ENCODE measurements at places on chromosomes 4 and X. TPM values are rescaled to one million over a fixed set of nuclear protein-coding genes. Genes with fewer than 3 reads are reported as not detected.
A peak's percentile ranks its signal among the peaks of the same experiment; 100 is the strongest.

The KCND1 gene
- 2.7 TPM for total RNA-seq

DNA sequence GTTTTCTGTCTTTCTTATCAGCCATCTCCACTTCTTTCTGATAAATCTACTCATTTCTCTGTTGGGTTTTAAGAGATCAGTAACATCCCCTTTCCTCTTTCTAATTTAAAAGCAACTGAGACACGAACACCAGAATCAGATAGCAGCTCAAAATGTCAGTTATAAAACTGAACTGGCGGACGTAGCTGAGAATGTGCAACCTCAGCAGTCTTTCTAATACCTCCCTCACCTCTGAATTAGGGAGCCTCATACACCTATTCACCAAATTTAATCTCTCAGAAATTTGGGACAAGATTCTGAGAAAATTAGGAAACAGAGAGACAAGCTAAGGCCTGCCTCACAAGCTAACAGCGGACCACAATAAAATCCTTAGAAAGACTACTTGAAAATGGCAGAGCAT is 52.0 kb upstream of the ACSL4 start:
- H3K36me3 ChIP-seq = no peaks in the 10 kb centered on the region
- H3K4me3 ChIP-seq = no peak overlapping the region
- no peak overlapping the region for H3K27ac ChIP-seq
- no peaks in the 10 kb centered on the region for H3K27me3 ChIP-seq

DNA sequence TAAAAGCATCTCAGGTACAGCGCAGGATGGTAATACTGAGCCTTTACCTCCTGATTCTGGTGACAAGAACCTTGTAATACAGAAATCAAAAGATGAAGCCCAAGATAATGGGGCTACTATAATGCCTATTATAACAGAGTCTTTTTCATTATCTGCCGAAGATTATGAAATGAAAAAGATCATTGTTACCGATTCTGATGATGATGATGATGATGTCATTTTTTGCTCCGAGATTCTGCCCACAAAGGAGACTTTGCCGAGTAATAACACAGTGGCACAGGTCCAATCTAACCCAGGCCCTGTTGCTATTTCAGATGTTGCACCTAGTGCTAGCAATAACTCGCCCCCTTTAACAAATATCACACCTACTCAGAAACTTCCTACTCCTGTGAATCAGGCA is 3.2 kb downstream of the ZBTB33 start:
- no peaks in the 10 kb centered on the region for H3K4me1 ChIP-seq
- no peaks in the 10 kb centered on the region for H3K27me3 ChIP-seq
- peaks cover 30% of the 10 kb centered on the region for H3K36me3 ChIP-seq
- DNase-seq = no peak
- no peak overlapping the region for H3K4me3 ChIP-seq
- H3K27ac ChIP-seq = no peak overlapping the region

DNA sequence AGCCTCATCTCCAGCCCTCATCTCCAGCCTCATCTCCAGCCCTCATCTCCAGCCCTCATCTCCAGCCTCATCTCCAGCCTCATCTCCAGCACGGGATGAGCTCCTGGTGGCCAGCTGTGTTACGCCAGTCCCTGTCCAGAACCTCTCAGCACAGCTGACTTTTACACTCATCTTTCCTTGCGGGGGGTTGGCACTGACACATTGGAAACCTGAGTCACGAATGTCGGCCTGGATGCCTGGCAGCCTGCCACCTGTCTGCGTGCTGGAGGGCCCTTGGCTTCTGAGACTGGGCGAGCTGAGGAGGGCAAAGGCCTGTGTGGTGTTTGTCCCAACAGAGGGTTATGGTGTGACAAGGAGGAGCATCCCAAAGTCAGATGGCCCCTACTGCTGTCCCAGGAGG is 66.1 kb upstream of the HGFAC start:
- DNase-seq = no peak
- H3K36me3 ChIP-seq = no peaks in the 10 kb centered on the region
- H3K4me1 ChIP-seq = peaks cover 31% of the 10 kb centered on the region
- no peaks in the 10 kb centered on the region for H3K27me3 ChIP-seq
- H3K27ac ChIP-seq = no peak overlapping the region

DNA sequence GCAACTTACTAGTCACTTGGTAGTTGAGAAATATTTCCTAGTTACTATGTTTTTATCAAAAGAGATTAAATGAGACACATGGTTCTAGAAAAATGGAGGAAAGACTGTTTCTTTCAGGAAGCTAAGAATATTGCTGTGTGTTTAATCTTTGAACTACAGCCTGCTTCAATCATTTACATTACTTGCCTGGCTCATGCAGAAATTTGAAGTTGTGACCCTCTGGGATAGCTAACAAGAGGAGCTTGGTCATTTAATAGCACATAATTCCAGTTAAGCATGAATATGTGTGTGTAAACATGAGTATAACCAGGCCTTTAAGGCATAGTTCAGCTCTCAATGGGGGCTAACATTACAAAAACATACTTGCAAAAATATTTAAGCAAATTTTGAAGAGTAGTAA is 44.6 kb upstream of the SLC25A4 start:
- H3K27ac ChIP-seq = no peak overlapping the region
- no peaks in the 10 kb centered on the region for H3K27me3 ChIP-seq
- DNase-seq = no peak
- no peaks in the 10 kb centered on the region for H3K4me1 ChIP-seq

DNA sequence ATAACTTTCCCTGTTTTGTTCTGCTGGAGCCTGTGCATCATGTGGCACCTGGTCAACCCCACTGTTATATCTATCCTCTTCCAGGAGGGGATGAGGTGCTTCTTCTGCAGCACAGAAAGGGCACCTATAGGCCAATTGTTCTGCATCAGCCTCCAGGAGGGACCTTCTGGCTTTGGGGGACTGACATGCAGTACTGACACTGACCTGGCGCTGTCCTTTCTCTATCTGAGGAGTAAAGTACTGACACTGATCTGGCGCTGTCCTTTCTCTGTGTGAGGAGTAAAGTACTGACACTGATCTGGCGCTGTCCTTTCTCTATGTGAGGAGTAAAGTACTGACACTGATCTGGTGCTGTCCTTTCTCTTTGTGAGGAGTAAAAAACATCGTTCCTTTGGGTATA is 498.4 kb downstream of the PACRGL start:
- no peak overlapping the region for H3K27ac ChIP-seq
- H3K4me3 ChIP-seq = no peak overlapping the region
- H3K27me3 ChIP-seq = no peaks in the 10 kb centered on the region
- no peaks in the 10 kb centered on the region for H3K4me1 ChIP-seq
- no peak for DNase-seq
- H3K36me3 ChIP-seq = no peaks in the 10 kb centered on the region

The TCEAL6 gene
- total RNA-seq = not detected

DNA sequence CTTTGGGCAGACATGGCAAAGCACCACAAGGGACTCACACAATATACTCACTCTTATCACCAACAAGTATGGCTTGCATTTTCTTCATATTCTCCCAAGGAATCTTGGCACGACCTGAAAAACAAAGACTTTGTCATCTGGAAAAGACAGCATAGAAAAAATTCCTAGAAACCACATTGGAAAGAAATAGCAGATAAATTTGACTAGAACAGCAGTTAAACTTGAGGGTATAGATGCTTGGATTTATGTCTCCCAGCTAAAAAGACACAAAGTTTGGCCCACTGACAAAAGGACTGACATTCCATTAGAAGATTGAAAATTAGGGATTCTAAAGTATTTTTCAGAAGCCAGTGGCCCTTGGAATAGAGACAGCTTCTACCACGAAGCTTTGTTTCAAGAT is 6.9 kb upstream of the VEGFC start:
- no peak overlapping the region for H3K27ac ChIP-seq
- H3K27me3 ChIP-seq = no peaks in the 10 kb centered on the region
- no peaks in the 10 kb centered on the region for H3K36me3 ChIP-seq
- H3K4me3 ChIP-seq = no peak overlapping the region
- H3K4me1 ChIP-seq = no peaks in the 10 kb centered on the region

DNA sequence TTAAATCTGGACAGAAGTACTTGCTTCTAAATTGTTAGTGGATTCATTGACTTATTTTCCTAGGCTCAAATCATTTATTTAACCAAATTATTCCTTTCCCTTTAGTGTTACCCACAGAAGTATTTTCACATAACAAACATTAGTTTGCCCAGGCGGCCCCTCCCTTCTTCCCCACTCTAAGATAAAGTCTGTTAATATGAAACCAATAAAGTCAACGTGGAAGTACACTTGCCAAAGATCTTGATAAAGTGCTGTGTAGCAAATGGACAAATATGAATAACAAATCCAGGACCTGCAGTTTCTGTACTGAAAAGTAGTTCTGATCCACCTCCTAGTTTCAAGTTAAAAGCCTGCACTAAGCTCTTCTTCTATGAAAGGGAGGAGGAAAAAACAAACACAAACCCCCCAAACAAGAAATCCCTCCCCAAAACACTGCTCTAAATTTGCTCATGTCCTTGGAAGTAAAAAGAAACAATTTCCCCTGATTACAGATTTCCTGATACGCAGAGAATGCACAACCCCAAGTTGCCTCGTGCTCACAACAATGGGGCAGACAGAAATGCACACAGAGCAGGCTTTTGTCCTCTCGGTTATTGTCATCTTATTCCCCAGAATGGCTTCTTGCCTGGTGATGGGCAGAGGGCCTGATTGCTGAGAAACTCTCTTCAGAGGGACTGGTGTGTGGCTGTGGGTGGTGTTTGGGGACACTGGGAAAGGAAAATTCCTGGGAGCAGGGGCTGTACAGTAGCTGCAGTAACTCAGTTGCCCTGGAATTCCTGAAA is 23.2 kb downstream of the TMSB4X start:
- H3K36me3 ChIP-seq = no peaks in the 10 kb centered on the region
- DNase-seq = no peak
- peaks cover 3% of the 10 kb centered on the region for H3K27me3 ChIP-seq
- peak overlapping the region; percentile 81 for H3K27ac ChIP-seq

The PABPC5 gene
- 3.1 TPM for total RNA-seq

- H3K36me3 ChIP-seq = no peaks in the 10 kb centered on the region
- no peak for DNase-seq
- H3K4me3 ChIP-seq = no peak overlapping the region
- H3K27ac ChIP-seq = no peak overlapping the region
These were observed 485.6 kb upstream of the GALNT7 start for GRCh38 chr4:172683021-172683420.

DNA sequence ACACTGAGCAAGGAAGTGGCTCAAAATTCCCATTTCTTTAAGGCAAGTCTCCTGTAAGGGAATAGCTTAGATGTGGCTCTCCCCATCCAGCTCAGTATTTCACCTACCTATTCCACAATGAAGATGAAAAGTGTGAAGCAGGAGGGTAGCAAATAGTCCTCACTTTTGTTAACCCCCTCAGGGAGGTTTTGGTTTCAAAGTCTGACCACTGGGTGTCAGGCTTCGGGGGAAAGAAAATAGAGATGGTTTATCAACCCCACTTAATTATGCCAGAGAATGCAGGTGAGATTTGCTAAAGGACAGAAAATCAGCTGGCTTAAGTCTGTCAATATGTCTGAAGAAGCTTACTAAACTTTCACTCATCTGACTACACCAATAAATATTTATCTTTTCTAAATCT is 69.5 kb downstream of the DHX15 start:
- H3K4me3 ChIP-seq = no peak overlapping the region
- no peaks in the 10 kb centered on the region for H3K27me3 ChIP-seq
- peaks cover 6% of the 10 kb centered on the region for H3K36me3 ChIP-seq
- no peak overlapping the region for H3K27ac ChIP-seq
- H3K4me1 ChIP-seq = no peaks in the 10 kb centered on the region

- H3K4me3 ChIP-seq = peak overlapping the region; percentile 58
- peaks cover 69% of the 10 kb centered on the region for H3K4me1 ChIP-seq
- peak overlapping the region; percentile 86 for H3K27ac ChIP-seq
- no peak for DNase-seq
- H3K36me3 ChIP-seq = peaks cover 14% of the 10 kb centered on the region
These were observed 658 bp downstream of the SH3TC1 start for GRCh38 chr4:8199594-8200301.

The HMGN5 gene
- total RNA-seq = 3.9 TPM

DNA sequence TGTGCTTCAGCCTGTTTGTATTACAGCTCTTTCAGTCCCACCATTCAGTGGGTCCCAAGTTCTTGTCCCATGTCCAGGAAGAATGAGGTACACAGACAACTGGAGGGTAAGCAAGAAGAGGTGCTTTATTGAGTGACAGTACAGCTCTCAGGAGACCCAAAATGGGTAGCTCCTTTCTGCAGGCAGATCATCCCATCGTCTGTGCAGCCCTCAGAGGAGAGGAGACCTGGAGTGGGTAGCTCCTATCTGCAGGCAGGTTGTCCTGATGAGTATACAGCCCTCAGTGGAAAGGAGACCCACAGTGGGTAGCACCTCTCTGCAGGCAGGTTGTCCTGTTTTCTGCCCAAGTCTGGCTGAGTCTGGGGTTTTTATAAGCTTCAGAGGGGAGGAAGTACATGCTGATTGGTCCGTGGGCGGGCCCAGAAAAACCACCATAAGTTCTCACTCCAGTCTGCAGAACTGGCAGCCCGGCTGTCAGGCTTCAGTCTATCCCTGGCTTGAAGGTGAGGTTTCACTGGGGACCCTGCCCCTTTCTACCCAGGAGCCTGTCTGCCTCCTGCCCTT is 18.0 kb downstream of the GRK4 start:
- peaks cover 7% of the 10 kb centered on the region for H3K4me1 ChIP-seq
- H3K36me3 ChIP-seq = no peaks in the 10 kb centered on the region
- no peaks in the 10 kb centered on the region for H3K27me3 ChIP-seq
- H3K27ac ChIP-seq = no peak overlapping the region

The SSX2 gene
- total RNA-seq = not detected

DNA sequence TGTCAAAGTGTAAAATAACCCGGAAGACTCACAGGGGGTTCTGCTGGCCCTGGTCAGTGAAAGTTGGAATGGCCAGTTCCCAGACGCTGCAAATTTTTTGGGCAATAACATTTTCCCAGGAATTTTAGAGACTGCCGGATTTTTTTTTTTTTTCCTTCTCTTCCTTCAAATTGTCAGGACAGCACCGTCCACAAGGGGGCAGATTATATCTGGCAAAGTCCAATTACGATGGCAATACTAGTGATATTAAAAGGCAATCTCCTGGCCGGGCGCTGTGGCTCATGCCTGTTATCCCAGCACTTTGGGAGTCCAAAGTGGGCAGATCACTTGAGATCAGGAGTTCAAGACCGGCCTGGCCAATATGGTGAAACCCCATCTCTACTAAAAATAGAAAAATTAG is 20.5 kb downstream of the SLC25A5 start:
- H3K27me3 ChIP-seq = no peaks in the 10 kb centered on the region
- H3K27ac ChIP-seq = no peak overlapping the region
- H3K36me3 ChIP-seq = no peaks in the 10 kb centered on the region
- no peak overlapping the region for H3K4me3 ChIP-seq

DNA sequence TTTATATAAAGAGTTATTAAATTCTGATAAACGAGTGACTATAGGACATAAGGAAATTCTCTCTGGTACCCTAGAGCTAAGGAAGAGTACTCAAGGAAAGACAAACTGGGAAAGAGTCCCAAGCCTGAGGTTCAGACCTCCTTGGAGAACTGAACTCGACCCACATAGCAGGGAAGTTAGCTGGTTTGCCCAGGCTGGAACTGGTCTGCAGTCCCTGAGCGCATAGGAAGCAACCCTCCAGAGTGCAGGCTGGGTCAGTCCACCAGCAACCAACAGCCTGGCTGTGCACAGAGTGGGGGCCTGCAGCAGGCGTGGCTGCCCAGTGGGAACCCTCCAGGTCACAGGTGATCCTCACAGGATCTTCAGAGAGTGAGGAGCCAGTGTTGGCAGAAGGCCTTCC is 114.1 kb downstream of the SOWAHB start:
- H3K27ac ChIP-seq = no peak overlapping the region
- no peak overlapping the region for H3K4me3 ChIP-seq
- no peaks in the 10 kb centered on the region for H3K4me1 ChIP-seq
- no peaks in the 10 kb centered on the region for H3K36me3 ChIP-seq
- no peak for DNase-seq
- H3K27me3 ChIP-seq = no peaks in the 10 kb centered on the region

The SPANXB1 gene
- not detected for total RNA-seq

The MAP7D2 gene
- total RNA-seq = not detected
